ENCODE measurements at places on chromosomes 6 and 20. TPM values are rescaled to one million over a fixed set of nuclear protein-coding genes. Genes with fewer than 3 reads are reported as not detected.

The MYBL2 gene
- 16.8 TPM for total RNA-seq

The DCDC2 gene
- total RNA-seq, result 6.1 TPM

The PTCRA gene
- total RNA-seq, result not detected

The SMIM29 gene
- total RNA-seq, result 71.2 TPM

The ZC2HC1B gene
- total RNA-seq, result not detected

The OR2J3 gene
- not detected for total RNA-seq

The ZNF831 gene
- not detected for total RNA-seq

The MRPS18B gene
- total RNA-seq, result 87.9 TPM

The FAM83C gene
- total RNA-seq, result not detected

Data from uterine smooth muscle cell (primary cell).